GM12864 (cell line): ENCODE measurements at places on chromosomes 4 and X.

DNA sequence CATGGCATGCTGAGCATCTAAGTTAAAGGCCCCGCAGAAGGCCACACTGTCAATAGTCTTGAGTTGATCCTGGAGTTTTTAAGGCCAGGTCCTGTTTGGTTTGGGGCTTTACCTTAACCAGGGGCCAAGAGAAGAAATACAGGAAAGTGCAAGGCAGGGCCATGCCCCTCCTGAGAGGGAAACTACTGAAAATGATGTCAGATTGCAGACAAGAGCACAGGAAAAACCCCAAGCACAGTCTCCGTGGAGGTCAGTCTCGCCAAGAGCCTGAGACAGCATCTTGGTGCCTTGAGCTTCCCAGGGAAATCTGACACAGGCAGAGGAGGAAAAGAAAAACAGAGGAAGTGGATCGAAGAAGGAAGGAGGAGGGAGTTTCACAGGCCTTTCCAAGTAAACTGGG, 32.2 kb upstream of the GATB start:
- DNase-seq, result no peak

DNA sequence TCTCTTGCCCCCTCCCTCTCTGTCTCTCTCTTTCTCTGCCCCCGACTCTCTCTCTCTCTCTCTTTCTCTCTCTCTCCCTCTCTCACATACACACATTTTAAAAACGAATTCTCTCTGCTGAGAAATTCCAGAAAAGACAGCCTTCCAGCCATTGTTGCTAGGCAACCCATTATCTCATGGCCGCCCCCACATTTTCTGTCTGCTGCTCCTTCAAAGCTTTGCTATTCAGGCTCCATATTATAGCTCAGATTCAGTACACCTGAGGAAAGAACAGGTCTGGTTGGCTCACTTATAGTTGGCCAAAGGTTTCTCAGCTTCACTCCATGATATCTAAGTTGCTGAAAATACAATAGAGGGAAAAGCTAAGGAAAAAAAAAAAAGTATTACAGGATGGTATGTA, 174.4 kb upstream of the RADX start:
- DNase-seq, result no peak

DNA sequence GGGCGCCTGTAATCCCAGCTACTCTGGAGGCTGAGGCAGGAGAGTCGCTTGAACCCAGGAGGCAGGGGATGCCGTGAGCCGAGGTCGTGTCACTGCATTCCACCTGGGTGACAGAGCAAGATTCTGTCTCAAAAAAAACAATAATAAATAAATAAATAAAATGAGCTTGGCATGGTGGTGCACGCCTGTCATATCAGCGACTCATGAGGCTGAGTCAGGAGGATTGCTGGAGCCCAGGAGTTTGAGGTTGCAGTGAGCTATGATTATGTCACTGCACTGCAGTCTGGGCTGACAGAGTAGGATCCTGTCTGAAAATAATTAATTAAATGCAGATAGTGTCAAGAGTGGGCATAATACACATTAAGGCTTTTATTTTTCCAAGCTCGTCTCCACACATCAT, 77.5 kb downstream of the DHRSX start:
- DNase-seq, result no peak

DNA sequence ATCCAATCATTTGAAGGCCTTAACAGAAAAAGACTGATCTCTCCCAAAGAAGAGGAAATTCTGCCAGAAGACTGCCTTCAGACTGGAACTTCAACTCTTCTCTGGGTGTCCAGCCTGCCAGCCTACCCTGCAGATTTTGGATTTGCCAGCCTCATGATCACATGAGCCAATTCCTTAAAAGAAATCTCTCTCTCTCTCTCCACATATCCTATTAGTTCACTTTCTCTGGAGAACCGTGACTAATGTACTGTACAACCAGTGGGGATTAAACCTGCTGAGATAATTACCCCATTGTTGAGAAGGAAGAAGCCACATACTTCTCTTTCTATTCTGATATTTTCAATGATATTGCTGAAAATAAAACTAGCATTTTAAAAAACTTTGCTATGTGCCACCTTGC, 711.3 kb upstream of the AMOT start:
- no peak for DNase-seq

- DNase-seq, result no peak
Measured at GRCh38 chr4:112519689-112520597, 4.0 kb upstream of the NEUROG2 start.

- no peak for DNase-seq
Measured at GRCh38 chrX:53186351-53186750, 38.7 kb downstream of the KDM5C start.

DNA sequence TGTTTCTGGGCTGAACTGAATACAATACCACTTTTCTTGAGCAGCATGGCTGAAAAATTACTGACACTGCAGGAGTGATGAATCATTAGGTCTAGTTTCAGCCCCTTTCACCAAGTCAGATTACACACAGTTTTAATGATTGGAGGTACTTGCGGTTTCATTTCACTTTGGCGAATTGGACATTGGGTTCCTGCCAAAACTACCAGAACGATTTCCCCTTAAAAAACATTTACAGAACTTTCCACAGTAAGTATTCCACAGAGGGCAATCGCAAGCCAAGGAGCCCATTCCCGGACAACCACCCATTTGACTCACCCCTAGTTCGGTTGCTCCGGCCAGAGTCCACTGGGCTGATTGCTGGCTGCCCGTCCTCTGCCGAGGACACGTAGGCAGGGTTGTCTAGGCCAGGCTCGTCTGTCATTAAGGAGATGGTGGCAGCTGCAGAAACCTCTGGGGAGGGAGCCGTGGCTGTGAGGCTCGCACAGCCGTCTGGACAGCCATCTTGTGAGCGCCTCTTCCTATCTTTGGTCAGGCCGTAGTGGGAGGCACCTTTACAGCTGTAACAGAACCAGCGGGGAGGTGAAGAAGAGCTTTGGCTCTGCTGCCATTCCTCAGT, 83.5 kb downstream of the LNX1 start:
- no peak for DNase-seq

- DNase-seq, result no peak
Measured at GRCh38 chr4:176437756-176438155, 118.0 kb downstream of the SPCS3 start.

DNA sequence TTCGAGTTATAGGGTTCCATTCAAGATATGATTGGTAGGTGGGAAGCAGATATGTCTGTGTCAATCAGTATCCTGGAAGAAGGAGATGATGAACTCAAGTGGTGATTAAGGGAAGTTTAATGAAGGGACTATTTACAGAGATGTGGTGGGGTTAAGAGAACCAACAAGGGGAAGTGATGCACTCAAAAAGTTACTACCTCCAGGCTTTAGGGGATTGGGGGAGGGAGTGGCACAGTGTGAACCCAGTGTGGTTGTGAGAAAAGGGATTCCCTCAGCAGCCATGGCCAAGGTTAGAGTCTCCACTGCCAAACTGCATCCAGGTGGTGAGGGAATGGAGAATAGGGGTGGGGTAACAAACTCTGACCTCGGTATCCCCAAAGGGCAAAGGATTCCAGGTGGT, 27.9 kb downstream of the PKD2 start:
- no peak for DNase-seq

- DNase-seq, result no peak
Measured at GRCh38 chrX:51376672-51377071, 44.0 kb downstream of the NUDT10 start.

DNA sequence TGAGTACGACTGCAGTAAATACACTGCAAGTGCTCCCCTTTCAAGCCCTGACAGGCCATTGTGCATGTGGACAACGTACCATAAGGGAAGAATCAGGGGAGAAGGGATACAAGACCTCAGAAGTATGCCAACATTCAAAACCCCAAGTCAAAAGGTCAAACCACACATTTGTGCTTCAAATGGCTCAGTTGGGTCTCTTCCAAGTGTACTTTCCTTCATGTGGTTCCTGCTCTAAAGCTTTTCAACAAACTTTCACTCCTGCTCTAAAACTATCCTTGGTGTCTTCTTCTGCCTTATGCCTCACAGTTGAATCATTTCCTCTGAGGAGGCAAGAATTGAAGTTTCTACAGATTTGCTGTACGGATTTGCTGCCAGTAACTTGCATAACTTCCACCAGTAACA, 305.7 kb upstream of the SLIT2 start:
- DNase-seq, result no peak

DNA sequence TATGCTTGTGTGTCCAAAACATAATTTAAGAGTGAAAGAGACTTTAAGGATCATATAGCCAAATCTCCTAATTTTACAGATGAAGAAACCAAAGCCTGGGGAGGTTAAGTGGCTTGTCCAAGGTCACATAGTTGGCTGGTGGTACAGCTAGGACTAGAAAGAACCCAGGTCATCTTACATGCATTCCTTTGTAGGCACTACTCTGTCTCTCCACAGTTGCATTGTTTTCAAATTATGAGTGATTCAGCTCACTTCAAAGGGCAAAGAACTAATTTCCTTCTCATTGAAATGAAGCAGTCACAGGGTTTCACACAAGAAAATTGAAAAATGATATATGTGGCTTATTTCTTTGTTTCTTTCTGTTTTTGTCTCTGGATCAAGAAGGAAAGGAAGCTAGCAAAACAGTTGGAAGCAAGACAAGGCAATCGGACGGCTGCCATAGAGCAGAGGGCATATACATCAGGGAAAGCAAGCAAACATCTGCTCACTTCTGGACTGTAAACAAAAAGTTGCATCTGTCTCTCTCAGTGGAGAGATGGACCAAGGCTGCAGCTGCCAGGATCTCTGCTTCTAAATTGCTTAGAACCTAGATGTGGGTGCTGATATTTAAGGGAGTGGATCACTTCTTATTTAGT, 107.5 kb upstream of the AMOT start:
- no peak for DNase-seq

GRCh38 chr4:152064753-152065152, 303.9 kb upstream of the GATB start:
- DNase-seq, result no peak

DNA sequence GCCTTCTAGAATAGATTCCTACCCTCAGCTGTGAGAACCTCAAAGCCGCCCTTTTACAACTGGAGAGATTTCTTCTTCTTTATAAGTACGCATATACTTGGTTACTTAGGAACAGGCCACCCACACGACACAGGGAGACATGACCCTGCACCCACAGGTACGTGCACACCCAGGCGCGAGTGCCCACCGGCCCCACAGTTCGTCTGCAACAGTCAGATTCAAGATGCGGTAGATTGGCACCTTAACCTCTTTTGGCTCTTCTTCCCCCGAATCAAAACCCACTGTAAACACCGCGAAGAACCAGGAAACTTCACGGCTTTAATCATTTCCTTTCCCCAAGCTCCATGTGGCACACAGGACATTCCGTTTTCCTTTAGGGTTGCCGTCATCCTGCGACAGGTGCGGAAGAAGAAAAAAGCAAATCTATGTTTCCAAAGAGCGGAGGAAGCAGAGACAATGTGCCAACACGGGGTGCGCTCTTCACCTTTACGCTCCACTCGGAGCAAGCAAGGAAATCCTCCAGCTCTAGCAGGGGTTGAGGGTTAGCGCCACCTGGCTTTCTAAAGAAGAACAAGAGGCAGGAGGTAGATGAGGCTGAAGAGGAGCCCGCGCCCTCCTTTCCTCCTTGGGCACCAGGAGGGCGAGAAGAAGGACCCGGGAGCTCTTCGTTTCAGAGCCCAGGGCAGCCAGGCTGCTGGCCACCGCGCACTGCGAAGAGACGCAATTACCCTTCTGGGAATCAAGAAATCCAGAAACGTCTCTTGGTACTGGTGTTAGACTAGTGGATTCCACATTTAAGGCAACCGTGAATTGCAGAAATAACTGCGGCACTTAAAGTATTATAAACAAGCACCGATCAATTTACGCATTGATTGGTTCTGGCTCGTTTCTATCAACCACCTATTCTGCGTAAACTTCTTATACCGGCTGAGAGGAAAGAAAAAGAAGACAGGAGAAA, 35.7 kb downstream of the HAND2 start:
- DNase-seq, result peak; percentile 71

GRCh38 chr4:3783693-3784306, 17.6 kb downstream of the ADRA2C start:
- no peak for DNase-seq

- no peak for DNase-seq
Measured at GRCh38 chr4:143667461-143667860, 33.0 kb downstream of the FREM3 start.

DNA sequence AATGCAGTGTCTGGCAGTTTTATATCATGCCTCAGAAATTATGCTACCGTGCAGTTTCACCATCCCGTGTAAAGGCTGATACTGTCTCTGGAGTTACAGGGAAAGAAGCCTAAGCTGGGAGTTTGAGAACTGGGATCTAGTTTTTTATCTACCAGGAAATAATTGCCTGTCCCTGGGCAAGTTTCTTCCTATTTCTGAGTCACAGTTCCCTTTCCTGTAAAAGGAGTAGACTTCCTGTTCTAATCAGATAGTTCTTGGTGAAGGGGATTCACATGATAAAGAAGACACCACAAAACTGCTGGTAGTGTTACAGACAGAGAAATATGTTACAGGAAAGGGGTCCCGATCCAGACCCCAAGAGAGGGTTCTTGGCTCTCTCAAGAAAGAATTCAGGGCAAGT, 17.1 kb downstream of the HERC3 start:
- DNase-seq, result no peak

GRCh38 chr4:141047228-141047884, 85.9 kb downstream of the RNF150 start:
- DNase-seq, result no peak

DNA sequence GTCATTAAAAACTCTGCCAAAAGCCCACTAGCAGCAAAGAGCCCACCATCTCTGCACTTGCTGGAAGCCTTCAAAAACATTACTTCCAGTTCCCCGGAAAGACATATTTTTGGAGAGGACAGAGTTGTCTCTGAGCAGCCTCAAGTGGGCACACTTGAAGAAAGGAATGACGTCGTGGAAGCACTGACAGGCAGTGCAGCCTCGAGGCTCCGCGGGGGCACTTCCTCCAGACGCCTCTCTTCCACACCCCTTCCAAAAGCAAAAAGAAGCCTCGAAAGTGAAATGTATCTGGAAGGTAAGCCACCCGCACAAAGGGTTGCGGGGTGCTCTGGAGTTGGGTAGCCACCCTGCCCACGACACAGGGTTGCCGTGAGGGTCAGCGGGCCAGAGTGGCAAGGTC, 25.9 kb downstream of the OFD1 start:
- DNase-seq, result no peak

DNA sequence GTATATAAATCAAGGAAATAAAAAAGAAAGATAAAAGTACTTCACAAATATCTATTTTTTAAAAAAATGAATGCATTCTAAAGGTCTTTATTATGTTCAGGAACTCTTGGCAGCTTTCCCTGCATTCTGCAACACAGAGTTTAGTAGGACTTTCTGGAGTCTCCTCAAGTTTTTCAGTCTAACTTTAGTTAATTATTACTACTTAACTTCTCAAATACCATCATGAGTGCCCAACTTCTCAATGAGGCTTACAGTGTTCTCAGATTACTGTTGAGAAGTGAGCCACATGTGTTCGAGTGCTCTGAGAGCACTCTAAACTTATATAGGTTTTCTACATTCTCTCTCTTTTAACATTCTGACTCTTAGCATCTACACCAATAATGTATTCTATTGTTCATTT, 1852.9 kb upstream of the PCDH10 start:
- no peak for DNase-seq

DNA sequence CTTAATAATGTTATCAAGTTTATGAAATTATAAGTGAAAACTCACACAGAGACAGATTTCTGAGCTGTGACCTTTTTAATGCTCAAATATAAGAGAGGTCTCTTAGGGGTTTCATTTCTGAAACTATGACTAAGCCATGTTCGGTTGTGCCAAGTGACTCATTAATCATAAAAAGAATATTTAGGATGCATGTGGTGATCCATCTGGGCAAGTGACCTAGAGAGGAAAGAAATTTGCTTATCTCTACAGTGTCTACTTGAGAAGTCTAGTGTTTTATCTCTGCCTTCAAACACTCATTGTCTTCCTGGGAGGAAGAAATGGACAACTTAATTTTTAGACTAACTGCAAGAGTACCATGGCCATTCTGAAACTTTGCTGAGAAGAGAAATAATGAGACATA, 545.3 kb upstream of the GRID2 start:
- no peak for DNase-seq

GRCh38 chr4:151950993-151951670, 190.3 kb upstream of the GATB start:
- no peak for DNase-seq
